ENCODE measurements at places on chromosomes 3 and 15.

- no peak for DNase-seq
Observed at GRCh38 chr3:177569193-177569592, 371.9 kb upstream of the TBL1XR1 start.

GRCh38 chr3:112333381-112334317, 693 bp downstream of the CD200 start:
- no peak for DNase-seq

DNA sequence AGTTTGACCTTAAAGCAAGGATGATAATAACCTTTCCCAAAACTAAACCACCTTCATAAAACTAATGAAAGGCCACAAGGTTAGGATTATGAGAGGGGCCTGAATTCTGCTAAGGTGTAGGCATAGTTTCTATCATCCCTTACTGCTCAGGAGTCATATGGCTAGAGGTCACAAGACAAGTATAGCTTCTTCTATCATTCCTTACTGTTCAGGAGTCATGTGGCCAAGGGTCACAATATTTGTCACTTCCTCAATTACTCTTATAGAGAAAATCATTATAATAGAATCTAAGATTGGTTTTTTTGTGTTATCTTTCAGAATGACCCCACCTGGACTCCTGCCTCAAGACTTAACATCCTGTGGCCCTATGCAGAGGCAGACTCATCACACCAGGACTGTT, 36.6 kb downstream of the HERC1 start:
- DNase-seq = no peak

DNA sequence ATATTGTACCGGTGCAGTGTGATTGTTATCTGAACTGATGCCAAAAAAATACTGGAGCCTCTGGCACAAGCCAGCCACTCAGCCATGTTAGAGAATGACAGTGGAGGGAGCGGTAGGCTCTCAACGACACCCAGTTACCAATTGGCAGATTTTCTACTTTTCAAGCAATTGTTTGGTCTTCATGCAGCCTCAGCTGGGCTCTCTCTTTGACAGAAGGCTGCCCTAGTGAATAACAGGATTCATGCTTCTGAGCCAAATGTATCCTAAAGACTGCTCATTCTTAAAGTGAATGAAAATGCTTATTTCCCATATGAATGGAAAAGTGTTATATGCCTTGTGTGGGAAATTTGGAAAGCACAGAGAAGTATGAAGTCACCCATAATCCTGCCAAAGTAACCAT, 261.2 kb upstream of the TRIM42 start:
- no peak for DNase-seq

GRCh38 chr3:36596419-36596818, 167.9 kb downstream of the DCLK3 start:
- DNase-seq = no peak

DNA sequence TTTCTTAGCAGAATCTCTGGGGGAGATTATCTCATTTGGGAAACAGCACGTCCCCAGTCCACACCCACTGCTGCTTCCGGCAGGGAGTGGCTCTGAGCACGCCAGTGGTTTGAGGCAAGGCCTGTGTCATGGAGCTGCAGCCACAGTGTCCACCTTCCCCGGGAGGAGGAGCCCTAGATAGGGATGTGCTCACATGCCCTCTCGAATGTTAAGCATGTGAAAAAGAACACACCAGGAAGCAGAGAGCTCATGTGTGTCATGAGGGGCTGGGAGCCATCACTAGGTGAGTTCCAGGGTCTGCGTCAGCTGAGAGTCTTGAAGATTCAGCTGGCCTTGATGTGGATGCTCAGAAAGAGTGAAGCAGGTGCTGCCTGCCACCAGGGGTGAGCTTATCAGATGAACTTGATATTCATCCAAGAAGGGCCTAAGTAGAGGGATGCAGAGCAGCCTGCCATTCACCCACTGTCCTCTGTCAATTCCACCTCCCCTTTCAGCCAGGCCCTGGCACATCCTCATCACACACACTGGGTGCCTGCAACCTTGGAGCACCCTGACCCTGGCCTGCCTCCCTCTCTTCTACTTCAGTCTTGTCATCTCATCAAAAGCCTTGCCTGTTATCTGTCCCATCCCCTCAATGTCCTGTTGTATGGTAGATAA, 16.3 kb downstream of the ITGA11 start:
- no peak for DNase-seq

DNA sequence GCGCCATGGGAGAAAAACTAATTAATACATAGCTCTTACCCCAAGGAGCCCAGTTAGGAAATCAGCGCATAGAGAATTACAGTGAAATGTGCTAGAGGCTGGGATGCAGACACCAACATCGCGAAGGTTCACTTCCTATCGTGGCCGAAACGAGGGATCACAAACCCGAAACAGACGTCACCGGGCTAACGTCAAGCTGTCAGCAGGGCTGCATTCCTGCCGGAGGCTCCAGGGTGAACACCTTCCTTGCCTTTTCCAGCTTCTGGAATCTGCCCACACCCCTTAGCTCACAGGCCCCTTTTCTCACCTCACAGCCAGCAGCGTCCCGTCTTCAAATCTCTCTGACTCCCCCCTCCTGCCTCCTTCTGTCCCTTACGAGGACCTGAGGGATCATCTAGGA, 13.0 kb downstream of the GP5 start:
- no peak for DNase-seq
